ENCODE measurements at places on chromosomes 11 and 22. TPM values are rescaled to one million over a fixed set of nuclear protein-coding genes. Genes with fewer than 3 reads are reported as not detected.
A peak's percentile ranks its signal among the peaks of the same experiment; 100 is the strongest.

The NUP98 gene
- 67.4 TPM for polyA plus RNA-seq

The TMEM258 gene
- 192 TPM for polyA plus RNA-seq

DNA sequence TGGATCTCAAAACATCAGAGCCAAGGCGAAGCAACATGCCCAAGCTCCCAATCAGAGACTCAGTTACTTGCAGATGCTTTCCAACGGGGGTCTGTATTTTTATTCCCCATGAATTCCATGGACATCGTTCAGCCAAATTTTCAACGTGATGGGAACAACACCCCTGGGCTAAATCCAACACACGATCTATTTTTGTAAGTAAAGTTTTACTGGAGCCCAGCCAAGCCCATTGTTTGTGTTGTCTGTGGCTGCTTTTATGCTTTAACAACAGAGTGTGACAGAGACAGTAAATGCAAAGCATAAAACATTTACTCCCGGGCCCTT is 33.7 kb downstream of the SLC5A1 start:
- DNase-seq = no peak

The PKDREJ gene
- 0.08 TPM for polyA plus RNA-seq

GRCh38 chr11:127362754-127363308 is 362.3 kb upstream of the KIRREL3 start:
- DNase-seq = no peak

GRCh38 chr11:78432956-78433355 is 15.3 kb upstream of the GAB2 start:
- DNase-seq = no peak

The TLCD5 gene
- polyA plus RNA-seq = 9.1 TPM

DNA sequence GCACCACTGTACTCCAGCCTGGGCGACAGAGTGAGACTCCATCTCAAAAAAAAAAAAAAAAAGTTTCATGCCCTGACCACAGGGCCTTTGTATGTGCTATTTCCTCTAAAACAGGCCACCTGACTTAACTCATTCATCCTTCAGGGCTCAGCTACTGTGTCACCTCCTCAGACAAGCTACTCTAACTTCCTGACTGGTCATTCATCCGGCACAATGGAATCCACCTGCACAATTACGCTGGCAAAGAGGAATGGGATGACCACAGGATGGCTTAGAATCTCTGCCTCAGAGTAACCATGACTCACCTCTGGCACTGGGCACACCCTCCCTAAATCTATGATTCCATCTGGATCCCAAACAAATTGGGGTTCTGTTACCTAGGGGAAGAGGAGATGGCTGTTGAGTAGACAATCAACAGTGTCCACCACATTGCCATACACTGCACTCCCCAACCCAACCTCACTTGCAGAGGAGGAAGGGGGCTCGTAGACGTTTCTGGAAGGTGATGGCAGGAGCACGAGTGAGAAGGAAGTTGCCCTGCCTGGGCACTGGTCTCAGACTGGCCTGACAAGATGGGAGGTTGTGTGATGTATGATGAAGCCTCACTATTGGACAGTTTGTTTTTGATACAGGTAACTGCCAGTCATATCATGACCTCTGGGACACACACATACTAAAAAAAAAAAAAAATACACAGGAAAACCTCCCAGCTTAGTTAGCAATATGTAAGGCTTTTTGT is 22.8 kb upstream of the HMOX1 start:
- DNase-seq = no peak

DNA sequence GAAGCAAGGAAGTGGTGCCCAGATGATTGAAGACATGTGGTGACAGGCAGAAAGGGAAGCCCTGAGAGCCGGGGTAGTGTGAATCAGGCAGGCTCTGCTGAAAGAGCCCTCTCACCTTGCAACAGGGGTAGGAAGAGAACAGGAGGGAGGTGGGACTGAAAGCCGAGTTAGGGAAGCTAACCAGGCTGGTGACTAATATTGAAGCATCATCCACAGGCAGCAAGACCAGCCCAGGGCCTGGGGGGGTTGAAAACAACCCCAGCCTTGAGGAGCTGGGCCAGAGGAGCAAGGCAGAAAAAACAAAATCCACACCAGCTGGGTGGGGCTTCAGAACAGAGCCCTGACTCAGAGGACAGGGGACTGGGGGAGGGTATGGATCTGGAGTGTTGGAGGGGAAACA is 35.0 kb upstream of the CRTAM start:
- DNase-seq = no peak

The TPBGL gene
- 0.27 TPM for polyA plus RNA-seq

DNA sequence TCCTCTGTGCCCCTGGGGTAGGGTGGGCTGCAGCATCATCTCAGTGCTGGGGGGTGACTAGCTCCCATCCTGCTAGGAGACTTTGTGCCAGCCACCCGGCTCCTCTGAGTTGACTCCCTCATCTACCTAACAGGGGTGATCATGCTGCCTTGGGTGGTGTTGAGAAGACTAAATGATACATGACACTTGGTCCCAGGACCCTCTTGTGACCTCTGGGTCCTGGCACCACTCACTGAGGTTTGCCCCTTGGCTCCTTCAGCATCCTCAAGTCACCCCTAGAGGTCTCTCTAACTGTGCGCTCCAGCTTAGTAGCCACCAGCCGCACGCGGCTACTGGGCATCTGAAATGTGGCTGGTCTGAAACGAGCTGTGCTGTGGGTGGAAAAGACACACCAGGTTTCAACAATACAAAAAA is 72.1 kb downstream of the LRRC32 start:
- peak; percentile 33 for DNase-seq

- no peak for DNase-seq
Measured at GRCh38 chr11:115087791-115088190, 409.5 kb downstream of the NXPE2 start.

DNA sequence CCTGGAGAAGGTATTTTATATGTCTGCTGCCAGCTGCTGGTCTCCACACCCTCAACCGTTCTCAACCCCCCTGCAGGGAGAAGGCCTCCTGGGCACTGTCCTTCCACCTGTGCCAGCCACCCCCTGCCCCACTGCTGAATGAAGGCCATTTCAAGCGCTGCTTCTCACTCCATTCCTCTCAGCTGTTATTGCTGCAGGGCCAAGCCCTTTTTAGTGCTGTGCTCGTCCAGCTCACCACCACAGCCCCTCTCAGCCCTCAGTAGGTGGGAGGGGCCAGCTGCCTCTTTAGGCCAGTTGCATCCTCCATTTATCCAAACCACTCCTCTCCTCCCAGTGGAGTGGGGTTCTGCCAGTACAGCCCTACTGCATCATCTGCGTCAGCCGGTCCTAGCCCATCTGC is 1.8 kb upstream of the WBP2NL start:
- DNase-seq = no peak

DNA sequence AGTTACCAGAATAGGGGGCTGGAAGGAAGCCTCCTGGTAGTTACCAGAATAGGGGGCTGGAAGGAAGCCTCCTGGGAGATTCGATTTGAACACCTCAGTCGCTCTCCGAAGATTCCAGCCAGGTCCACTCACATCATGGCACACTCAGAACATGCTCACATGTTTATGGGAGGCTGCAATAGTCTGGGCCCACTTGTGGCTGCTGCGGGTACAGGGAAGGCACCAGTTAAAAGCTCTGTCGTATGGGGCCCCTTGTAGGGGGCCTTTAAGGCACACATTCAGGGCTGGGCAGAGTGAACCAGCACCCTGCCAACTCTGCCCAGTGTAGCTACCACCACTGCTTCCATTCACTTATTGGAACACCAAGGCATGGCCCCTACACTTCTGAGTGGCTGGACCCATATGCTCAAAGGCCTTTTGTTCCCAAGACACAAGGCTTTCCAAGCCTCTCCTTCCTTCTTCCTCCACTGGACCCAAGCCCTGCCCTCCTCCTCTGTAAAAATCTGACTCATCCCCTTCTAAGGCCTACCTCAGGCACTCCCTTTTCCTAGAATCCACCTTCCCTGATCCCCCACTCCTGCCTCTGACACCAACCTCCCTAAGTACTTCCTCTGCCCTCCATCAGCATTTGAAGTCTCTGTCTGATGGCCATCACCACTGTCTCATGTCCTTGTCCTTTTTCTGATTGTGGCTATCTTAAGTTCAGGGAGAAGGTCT is 28.0 kb downstream of the USP35 start:
- DNase-seq = no peak

DNA sequence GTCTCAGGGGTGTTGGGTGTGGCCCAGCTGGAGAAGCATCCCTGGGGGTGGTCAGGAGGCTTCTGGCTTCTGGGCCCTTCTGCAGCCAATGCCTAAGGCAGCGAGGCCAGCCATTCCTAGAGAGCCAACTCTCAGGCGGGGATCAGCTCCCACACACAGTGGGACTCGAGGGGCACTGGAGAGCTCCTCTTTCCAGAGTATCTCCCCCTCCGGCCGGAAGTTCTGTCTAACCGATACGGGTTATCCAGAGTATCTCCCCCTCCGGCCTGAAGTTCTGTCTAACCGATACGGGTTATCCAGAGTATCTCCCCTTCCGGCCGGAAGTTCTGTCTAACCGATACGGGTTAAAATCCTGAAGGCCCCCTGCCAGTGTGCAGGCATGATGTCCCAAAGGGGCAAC is 71.2 kb upstream of the B3GAT1 start:
- DNase-seq = no peak

The B4GALNT4 gene
- 58.1 TPM for polyA plus RNA-seq

The ILK gene
- 126 TPM for polyA plus RNA-seq

- DNase-seq = no peak
Measured at GRCh38 chr11:134835561-134835960, 423.5 kb upstream of the B3GAT1 start.

DNA sequence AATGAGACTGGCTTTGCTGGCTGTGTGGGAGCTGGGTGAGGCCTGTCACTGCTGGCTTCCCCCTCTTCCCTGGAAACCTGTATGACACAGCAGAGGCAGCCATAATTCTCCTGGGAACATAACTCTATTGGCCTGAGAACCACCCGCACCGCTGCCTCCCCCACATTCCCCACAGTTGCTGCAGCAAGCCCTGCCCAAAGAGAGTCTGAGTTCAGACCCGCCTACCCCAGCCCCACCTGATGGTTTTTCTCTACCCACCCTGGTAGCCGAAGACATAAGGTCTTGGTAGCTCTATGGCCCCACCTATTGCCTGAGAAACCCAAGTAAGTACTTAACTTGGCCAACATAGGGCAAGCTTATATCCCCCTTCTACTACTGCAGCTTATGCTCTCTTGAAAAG is 174.8 kb downstream of the C11orf91 start:
- no peak for DNase-seq

GRCh38 chr11:11979488-11980117 is 28.8 kb downstream of the DKK3 start:
- no peak for DNase-seq

The COMT gene
- polyA plus RNA-seq = 200 TPM

The CHEK1 gene
- 1.5 TPM for polyA plus RNA-seq

- DNase-seq = no peak
Measured at GRCh38 chr11:111372538-111372937, 6.5 kb downstream of the POU2AF1 start.

GRCh38 chr22:31538815-31539214 is 42.5 kb downstream of the SFI1 start:
- DNase-seq = no peak

GRCh38 chr11:9941991-9942390 is 278.1 kb downstream of the SWAP70 start:
- DNase-seq = no peak

GRCh38 chr11:7520981-7521487 is 7.2 kb downstream of the PPFIBP2 start:
- DNase-seq = no peak

The NXPE2 gene
- 0.10 TPM for polyA plus RNA-seq

DNA sequence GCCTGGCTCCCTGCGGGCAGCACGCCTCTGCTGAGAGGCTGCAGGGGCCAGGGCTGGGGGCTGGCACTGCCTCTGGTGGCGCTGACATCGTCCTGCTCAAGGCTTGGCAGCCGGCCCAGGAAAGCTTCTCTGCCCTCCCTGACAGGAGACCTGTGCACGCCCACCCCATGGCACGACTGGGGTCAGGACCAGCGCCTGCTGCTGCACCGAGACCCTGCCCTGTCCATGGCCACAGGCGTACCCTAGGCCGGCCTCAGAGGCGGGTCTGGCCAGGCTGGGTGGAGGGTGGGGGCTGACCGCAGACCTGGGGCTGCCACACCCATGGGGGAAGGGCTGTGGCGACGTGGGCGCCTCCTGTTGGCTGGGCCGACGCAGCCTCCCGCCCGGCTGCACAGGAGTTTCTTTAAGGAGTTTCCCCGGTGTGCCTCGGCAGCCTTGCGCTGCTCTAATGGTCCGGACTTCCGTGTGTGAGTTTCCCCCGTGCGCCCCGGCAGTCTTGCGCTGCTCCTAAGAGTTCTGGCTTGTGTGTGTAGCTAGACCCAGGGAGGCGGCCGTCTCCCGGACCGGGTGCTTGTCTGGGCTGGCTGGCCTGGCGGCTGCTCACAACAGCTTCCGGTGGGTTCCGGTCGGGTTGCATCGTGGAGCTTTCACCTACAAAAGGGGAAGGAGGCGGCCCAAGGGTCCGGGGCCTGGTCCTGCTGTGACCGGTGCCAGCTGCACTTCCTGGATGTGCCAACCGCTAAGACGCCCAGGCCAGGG is 4.6 kb downstream of the TRABD start:
- peak; percentile 62 for DNase-seq

DNA sequence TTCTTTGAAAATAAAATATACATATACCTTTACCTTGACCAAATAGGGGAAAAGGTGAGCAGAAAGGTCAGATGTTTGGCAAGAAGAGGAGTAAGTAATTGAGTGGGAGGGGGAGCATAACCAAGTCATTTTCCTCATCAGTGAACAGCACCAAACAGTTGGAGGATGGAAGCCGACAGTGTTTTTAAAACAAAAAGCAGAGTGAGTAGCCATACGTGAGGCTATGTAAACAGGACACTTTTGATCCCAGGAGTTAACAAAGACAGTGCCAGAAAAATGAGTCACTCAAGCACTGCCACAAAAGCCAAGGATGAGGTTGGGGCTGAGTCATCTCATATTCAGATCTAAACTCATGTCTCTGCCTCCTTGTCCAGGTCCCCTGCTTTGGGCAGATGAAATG is 734.7 kb downstream of the KCNA4 start:
- DNase-seq = no peak

- DNase-seq = no peak
Measured at GRCh38 chr11:114026355-114026754, 33.2 kb upstream of the ZBTB16 start.

GRCh38 chr11:78400116-78400515 is 17.5 kb downstream of the GAB2 start:
- DNase-seq = no peak

GRCh38 chr11:692824-693414 is 2.1 kb downstream of the DEAF1 start:
- DNase-seq = no peak

DNA sequence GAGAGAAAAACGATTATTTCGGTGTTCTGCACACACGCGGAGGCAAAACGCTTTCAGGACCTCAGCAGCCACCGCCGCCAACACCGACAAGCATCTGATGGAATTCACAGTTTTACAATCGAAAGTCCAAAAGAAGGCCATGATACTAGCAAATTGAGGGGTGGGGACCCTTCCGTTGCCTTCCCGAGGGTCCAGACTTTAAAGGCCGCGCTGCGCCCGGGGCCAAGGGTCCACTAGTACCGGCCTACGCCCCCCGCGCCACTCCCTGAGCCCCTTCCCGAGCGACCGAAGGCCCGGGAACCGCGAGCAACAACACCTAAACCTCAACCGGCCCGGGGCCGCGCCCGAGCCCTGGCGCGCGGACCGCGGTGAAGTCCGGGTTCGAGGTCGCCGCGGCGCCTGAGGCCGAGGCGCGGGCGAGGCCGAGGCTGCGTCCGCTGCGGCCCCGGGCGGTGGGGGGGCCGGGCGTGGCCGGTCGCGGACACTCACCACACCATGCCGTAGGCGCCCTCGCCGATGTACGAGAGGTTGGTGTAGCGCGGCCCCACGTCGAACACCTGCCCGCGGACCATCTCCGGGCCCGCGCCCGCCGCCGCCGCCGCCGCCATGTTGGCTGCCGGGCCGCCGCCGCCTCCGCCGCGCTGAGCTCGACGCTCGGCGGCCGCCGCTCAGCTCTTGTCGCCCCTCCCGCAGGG is 465 bp downstream of the MAPK1 start:
- no peak for DNase-seq

The GSTT2 gene
- 0.33 TPM for polyA plus RNA-seq

- DNase-seq = no peak
Measured at GRCh38 chr11:9025101-9025850, 21.5 kb upstream of the NRIP3 start.

All from ovary (tissue), 10 donors.